ENCODE measurements at places on chromosomes 16 and 17.
A peak's percentile ranks its signal among the peaks of the same experiment; 100 is the strongest.

GRCh38 chr17:77437017-77437416, 296.2 kb downstream of the SEC14L1 start:
- DNase-seq: no peak

- DNase-seq: no peak
Measured at GRCh38 chr17:10051112-10051511, 146.0 kb upstream of the RCVRN start.

- no peak for DNase-seq
Measured at GRCh38 chr16:89113152-89113547, 19.5 kb downstream of the ACSF3 start.

GRCh38 chr17:39928858-39929645, 1.5 kb downstream of the LRRC3C start:
- no peak for DNase-seq

DNA sequence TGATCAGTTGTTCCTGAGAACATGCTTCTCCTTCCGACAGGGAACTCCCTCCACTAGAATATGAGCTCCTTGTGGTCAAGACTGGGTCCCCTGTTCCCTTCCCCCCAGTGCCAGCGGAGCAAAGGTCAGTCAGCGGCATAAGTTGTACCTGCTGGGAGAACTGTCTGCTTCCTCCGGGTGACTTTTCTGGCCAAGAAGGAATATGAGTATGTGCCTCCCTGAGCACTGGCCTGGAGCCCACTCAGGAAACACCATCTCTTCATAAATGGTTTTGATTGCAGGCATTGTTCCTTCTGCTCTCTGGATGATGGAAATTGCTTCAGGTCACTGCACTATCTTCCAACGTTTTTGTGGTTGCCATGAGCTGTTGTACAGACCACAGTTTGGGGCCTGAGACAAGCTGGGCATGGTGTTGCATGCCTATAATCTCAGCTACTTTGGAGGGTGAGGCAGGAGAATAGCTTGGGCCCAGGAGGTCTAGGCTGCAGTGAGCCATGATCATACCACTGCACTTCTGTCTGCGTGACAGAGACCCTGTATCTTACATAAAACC, 2.9 kb upstream of the P4HB start:
- no peak for DNase-seq

- DNase-seq: no peak
Measured at GRCh38 chr17:60147553-60148223, 2.1 kb upstream of the CA4 start.

GRCh38 chr17:36972186-36972700, 23.5 kb downstream of the AATF start:
- no peak for DNase-seq

DNA sequence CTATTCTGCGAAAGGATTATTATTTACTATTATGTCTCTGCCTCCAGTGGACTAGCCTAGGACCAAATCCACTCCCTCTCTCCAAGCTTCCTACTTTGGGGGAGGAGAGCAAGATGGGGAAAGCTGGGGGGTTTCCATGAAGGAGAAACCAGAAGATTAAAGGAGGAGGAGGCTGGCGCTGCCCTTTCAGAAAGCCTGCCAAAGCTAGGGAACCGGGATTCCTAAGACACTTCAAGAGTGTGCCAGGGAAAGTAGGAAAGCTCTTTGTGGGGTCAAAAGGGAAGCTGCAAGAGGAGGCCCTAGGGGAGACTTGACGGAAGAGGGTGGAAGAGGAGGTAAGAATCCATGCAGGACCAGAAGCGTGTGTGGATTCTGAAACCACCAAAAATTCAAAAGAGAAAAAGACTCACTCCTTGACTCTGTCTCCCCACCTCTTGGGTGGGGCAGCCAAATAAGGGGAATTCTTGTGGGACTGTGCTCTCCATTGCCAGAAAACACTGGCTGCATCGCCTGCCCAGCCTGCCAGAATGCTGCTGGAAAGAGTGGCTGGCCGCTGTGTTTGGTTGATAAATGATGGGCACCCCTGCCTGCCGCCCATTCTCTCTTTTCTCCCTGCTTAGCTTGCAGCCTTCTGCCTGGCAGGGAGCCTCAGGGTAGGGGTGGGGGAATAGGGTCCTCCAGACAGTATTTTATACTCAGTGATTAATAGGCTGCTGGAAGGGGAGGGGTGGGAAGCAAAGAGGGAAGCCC, 11.8 kb upstream of the KAT7 start:
- DNase-seq: no peak

- peak; percentile 39 for DNase-seq
Measured at GRCh38 chr17:44887971-44888954, 11.0 kb downstream of the EFTUD2 start.

DNA sequence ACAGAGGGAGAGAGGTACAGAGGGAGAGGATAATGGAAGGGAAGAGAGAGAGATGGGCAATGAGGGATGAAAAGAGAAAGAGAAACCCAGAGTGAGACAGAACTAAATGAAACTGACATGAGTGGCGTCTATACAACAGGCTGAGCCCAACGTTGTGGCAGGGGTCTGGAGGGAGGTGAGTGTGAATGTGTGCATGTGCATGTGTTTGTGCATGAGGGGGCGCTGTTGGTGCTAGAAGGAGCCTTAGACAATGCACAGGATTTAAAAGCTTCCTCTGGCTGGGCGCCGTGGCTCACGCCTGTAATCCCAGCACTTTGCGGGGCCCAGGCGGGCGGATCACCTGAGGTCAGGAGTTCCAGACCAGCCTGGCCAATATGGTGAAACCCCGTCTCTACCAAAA, 454.8 kb upstream of the CDH11 start:
- DNase-seq: no peak

- DNase-seq: no peak
Measured at GRCh38 chr17:41013181-41013580, 4.3 kb upstream of the KRTAP3-1 start.

DNA sequence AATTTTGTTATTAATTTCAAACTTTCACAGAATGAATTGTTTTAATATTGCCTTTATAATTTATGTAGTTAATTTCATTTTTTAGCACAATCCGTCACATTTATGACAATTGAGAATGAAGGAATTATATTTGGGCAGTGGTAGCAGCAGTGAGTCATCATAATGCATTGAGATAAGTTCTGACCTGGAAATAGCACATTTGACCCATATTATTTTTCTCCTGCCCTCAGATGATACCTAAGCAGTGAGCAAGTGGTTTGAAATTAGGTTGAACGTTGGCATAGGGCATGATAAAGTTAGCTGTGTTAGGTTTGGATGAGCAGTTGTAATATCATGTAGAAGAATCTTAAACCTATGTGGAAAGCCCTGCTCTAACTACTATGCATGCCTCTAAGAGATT, 1431.3 kb upstream of the CDH8 start:
- DNase-seq: no peak

GRCh38 chr16:57036315-57036714, 47.0 kb downstream of the NLRC5 start:
- DNase-seq: no peak

GRCh38 chr16:85508993-85509392, 104.1 kb upstream of the GSE1 start:
- no peak for DNase-seq

GRCh38 chr17:78249818-78250806, 18.7 kb downstream of the TMEM235 start:
- DNase-seq: no peak

GRCh38 chr17:15393414-15393813, 52.0 kb upstream of the TEKT3 start:
- DNase-seq: no peak

DNA sequence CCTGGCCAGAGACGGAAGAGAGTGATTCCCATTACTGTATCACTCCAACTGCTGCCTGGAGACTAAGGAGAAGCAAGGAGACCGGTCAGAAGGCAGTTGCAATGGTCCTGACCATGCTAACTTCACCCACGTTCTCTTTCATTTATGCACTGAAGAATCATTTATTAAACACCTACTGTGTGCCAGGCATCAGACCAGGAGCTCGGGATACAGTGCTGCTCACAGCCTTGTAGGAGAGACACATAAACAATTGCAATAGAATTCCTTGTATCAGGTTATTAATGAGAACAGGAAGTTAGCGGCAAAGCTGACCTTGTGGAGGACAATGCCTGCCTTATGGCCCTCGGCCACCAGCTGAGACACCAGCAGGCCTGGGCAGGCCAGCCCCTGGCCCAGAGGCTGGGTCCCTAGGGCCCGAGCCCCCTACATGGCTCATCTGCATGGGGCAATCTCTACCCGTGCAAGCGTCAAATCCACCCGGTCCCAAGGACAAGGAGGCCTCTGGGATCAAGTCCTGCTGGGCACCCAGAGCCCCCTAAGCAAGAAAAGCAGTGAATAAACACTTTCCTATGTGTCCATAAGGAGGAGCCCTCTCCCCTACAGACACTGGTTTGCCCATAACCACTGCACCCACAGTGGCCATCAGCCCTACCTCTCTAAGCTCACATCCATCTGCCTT, 8.6 kb upstream of the ENPP7 start:
- no peak for DNase-seq

DNA sequence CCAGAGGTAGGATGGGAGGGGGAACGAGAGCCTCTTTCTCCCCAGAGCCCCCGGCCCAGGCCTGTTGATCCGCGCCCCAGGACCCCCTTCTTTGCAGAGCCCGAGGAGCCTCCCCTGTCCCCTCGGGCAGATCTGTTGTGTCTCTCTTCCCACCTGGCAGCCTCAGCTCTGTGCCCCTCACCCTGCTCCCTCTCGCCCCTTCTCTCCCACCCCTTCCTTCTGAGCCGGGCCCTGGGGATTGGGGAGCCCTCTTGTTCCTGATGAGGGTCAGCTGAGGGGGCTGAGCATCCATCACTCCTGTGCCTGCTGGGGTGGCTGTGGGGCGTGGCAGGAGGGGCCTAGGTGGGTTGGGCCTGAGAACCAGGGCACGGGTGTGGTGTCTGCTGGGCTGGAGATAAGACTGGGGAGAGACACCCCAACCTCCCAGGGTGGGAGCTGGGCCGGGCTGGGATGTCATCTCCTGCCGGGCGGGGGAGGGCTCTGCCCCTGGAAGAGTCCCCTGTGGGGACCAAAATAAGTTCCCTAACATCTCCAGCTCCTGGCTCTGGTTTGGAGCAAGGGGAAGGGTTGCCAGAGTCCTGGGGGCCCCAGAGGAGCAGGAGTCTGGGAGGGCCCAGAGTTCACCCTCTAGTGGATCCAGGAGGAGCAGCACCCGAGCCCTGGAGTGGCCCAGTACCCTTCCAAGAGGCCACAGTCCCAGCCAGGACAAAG, 65.4 kb downstream of the MRC2 start:
- DNase-seq: peak; percentile 25

- DNase-seq: peak; percentile 36
Measured at GRCh38 chr16:23064639-23065038, 84.6 kb downstream of the USP31 start.

DNA sequence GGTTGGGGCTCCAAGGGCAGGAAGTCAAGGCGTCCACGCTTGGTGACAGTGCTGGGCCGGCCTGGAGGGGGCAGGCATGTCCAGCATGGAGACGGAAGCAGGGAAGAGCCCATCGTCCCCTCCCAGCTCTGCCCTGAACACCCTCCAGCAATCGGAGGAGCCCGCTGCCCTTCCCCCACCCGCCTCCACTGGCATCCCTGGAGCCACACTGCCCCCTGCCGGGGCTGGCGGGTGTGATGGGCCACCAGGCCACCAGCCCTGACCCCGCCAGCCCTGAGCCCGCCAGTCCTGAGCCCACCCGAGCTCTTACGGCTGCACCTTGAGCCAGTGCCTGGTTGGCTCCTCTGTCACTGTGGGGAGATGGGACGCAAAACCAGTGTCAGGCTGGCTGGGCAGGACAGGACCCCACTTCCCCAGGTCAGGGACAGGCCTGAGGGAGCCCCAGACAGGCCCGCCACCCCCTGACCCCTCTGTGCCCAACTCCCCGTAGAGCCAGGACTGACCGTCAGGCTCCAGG, 4.1 kb upstream of the CDH15 start:
- peak; percentile 92 for DNase-seq

- no peak for DNase-seq
Measured at GRCh38 chr16:67965668-67966548, 2.5 kb downstream of the SLC12A4 start.

DNA sequence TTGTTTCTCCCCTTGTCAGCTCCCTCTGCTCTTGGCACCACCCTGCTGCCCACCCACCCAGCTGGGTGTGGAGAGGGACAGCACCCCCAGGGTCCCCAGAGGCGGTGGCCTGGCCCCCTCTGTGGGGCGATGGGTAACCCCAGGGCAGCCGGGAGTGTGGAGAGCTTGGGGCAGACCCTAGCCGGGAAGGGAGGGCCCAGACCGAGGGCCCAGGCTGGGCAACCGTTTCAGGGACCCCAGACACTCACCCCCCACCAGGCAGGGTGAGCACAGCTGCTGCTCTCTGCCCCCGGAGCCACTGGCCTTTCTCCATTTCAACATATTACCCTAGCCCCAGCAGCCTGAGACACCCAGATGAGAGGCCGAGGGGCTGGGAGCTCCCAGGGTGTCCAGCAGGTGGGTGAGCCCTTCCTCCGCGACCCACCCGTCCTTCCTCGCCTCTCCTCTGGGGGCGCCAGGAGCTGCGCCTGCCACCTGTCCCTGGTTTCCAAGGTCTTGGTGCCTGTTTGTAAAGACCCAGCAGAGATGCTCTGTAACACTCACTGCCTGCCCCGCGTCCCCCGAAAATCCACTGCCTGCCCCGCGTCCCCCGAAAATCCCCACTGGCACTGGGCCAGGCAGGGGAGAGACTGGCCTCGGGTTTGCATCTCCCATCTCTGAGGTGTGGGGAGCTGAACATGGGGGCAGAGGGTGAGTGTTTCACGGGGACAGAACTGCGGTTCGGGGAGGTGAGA, 45.4 kb downstream of the BAHCC1 start:
- DNase-seq: peak; percentile 26
